ENCODE measurements at places on chromosomes 12 and 14. TPM values are rescaled to one million over a fixed set of nuclear protein-coding genes. Genes with fewer than 3 reads are reported as not detected.

KIF26A gene
- total RNA-seq, result 7.7 TPM

SYT1 gene
- total RNA-seq, result not detected

PTPRR gene
- not detected for total RNA-seq

ARHGEF25 gene
- 0.55 TPM for total RNA-seq

RNASE4 gene
- 2.7 TPM for total RNA-seq

SPX gene
- 0.88 TPM for total RNA-seq

GPR65 gene
- 22.9 TPM for total RNA-seq

ASB2 gene
- total RNA-seq, result 93.9 TPM

PPP1R36 gene
- total RNA-seq, result not detected

SLC7A7 gene
- 0.60 TPM for total RNA-seq

NANOG gene
- total RNA-seq, result not detected

GRCh38 chr12:69579029-69579428, 6.2 kb upstream of the CCT2 start:
- H3K36me3 ChIP-seq, result peaks cover 9% of the 10 kb centered on the region
- no peak overlapping the region for H3K27ac ChIP-seq
- H3K4me3 ChIP-seq, result no peak overlapping the region

DNA sequence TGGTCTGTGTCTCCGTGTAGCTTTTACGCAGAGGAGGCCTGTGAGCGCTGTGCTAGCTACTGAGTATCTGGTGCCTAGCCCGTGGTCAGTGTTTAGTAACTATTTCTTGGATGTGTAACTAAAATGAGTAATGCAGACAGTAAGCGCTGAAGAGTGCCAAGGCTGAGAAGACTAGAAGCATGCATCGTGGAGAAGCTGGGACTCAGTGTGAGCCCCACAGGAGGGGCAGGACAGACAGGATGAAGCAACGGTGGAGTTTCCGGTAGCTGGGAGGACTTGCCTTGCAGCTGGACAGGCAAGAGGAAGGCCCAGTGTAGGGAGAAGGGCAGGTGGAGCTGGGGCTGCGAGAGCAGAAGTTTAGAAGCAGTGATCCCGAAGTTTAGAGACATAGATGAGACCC, 233.4 kb upstream of the FKBP4 start:
- DNase-seq, result no peak
- no peak overlapping the region for H3K4me3 ChIP-seq
- peaks cover 16% of the 10 kb centered on the region for H3K27me3 ChIP-seq

DNA sequence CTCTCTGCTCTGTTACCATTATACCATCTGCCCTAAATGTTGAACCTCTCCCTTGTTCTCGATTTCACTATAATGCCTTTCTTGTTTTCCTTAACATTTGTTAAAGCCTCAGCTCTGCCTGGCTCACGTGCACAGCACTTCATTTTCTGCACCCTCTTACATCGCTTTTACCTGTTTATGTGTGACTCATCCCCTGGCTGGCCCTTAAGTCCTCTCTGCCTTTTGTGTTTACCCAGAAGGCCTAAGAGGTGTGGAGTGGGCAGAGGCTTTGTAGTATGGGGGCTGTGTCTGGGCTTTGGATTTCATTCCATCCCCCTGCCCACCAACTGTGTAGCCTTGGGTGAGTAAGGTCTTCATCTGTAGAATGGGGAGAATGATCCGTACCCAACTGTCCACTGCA, 36.5 kb downstream of the UBE3B start:
- no peak for DNase-seq
- H3K27me3 ChIP-seq, result no peaks in the 10 kb centered on the region
- H3K36me3 ChIP-seq, result peaks cover 51% of the 10 kb centered on the region
- H3K27ac ChIP-seq, result no peak overlapping the region
- H3K4me1 ChIP-seq, result no peaks in the 10 kb centered on the region
- H3K4me3 ChIP-seq, result no peak overlapping the region

GRCh38 chr12:69676257-69677012, 22.7 kb downstream of the BEST3 start:
- no peak overlapping the region for H3K4me3 ChIP-seq
- H3K27ac ChIP-seq, result no peak overlapping the region
- H3K27me3 ChIP-seq, result peaks cover 6% of the 10 kb centered on the region
- DNase-seq, result no peak

- H3K4me3 ChIP-seq, result no peak overlapping the region
- H3K4me1 ChIP-seq, result peaks cover 31% of the 10 kb centered on the region
- peaks cover 44% of the 10 kb centered on the region for H3K36me3 ChIP-seq
- H3K27me3 ChIP-seq, result no peaks in the 10 kb centered on the region
- no peak overlapping the region for H3K27ac ChIP-seq
These were observed 28.3 kb downstream of the DDHD1 start for GRCh38 chr14:53124786-53125185.

- no peaks in the 10 kb centered on the region for H3K27me3 ChIP-seq
- no peaks in the 10 kb centered on the region for H3K36me3 ChIP-seq
- no peak overlapping the region for H3K27ac ChIP-seq
- no peak overlapping the region for H3K4me3 ChIP-seq
- H3K4me1 ChIP-seq, result peaks cover 17% of the 10 kb centered on the region
These were observed 98.9 kb downstream of the ZFP36L1 start for GRCh38 chr14:68693926-68694325.

GRCh38 chr12:47837190-47838171, 17.8 kb upstream of the HDAC7 start:
- peaks cover 5% of the 10 kb centered on the region for H3K36me3 ChIP-seq
- H3K4me1 ChIP-seq, result peaks cover 61% of the 10 kb centered on the region
- H3K27me3 ChIP-seq, result no peaks in the 10 kb centered on the region
- H3K27ac ChIP-seq, result no peak overlapping the region
- no peak overlapping the region for H3K4me3 ChIP-seq

DNA sequence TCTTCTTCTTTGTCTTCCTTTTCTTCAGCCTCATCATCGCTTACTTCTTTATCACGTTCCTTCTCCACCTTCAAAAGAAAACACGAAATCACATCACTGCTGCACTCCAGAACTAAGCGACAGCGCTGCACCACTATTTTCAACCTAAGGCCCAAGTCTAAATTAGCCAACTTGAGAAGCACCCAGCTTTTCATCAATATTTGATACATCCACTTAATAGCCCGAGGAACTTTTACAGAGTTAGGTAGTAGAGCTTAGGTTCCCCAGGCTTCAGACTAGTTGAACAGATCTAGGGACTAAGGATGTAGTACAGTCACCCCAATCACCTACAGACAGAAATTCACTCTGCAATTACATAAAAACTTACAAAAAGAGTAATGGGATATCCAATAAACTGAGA, 1.9 kb downstream of the HSP90AA1 start:
- no peak for DNase-seq
- no peaks in the 10 kb centered on the region for H3K27me3 ChIP-seq
- H3K27ac ChIP-seq, result peak overlapping the region; percentile 93
- H3K4me1 ChIP-seq, result peaks cover 69% of the 10 kb centered on the region
- H3K36me3 ChIP-seq, result peaks cover 64% of the 10 kb centered on the region
- H3K4me3 ChIP-seq, result peak overlapping the region; percentile 97

DNA sequence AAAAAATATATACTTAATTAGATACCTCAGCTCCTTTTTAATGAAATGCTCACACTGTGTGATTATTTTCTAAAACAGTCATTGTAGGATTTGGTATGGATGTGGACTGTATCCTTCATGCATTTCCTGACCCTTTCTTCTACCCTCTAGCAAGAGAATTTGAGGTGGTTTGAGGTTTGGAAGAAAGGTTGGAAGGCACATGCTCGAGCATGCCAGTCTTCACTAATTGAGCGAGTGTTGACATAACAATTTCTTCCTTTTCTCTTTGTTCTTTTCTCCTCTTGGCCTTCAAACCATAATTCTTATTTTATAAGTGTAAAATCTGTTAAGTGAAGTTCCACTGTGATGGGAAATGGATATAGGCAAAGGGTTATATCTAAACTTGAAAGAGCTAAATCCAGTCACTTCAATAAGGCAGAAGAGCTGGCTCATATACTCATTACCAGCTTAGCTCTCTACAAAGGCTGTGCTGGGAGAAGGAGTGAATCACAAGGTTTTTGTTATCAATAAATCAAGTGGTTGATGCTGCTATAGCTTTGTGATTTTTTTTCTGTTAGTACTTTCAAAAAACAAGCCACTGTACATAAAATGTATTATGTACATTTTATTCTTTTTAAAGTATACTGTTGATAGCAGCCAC, 16.2 kb upstream of the PTHLH start:
- DNase-seq, result no peak
- no peaks in the 10 kb centered on the region for H3K36me3 ChIP-seq
- no peak overlapping the region for H3K27ac ChIP-seq
- H3K4me3 ChIP-seq, result no peak overlapping the region

- no peaks in the 10 kb centered on the region for H3K27me3 ChIP-seq
- no peak overlapping the region for H3K4me3 ChIP-seq
- no peaks in the 10 kb centered on the region for H3K4me1 ChIP-seq
- no peak for DNase-seq
These were observed 30.9 kb downstream of the ABCB9 start for GRCh38 chr12:122935318-122935717.

DNA sequence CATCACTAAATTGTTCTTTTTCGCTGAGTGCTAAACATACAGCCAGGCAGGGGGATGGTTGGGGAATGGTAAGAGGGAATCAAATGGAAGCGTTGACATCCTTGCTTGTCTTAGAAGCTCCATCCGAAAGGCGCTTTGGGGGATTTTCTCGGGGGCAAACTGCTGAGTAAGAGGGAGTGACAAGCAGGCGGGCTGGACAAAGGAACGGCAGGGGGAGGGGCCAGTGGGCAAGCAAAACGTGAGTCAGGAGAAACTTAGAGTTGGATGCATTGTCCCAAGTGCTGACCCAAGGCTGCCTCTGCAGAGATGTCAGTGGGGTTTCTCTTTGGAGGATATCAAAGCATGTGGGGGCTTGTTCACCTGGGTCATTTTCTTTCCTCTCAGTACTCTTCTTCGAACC, 480.5 kb downstream of the VRK1 start:
- H3K4me3 ChIP-seq, result no peak overlapping the region
- H3K4me1 ChIP-seq, result peaks cover 15% of the 10 kb centered on the region
- no peak overlapping the region for H3K27ac ChIP-seq
- peaks cover 10% of the 10 kb centered on the region for H3K27me3 ChIP-seq
- no peak for DNase-seq
- no peaks in the 10 kb centered on the region for H3K36me3 ChIP-seq

DNA sequence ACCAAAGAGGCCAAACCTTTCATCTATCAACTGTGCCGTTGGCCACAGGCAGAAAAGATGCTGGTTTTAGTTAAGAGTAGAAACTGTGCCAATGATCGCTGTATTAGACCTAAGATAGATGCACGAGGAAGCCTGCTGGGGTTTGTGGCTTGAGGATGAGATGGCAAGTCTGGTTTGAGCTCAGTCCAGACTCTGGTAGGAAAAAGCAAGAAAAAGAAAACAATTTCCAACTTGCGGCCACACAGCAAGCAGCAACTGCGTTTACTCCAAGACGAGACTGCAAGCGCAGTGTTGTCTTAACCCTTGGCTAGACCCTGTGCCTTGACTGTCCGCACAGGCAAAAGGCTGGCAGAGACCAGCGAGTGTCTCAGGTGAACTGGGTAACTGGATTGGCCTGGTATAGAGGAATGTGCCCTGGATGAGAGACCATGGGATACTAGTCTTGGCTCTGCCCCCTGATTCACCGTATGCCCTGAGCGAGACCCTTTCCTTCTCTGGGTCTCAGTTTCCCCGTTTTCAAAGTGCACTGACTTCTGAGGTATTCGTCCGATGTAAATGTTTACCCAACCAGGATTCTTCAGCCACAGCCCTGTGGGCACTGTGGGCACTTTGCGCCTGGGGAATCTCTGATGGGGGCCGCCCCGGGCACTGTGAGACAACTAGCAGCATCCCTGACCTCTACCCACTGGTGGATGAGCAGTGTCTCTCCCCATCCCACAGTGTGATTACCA, 113.4 kb downstream of the DICER1 start:
- no peak overlapping the region for H3K4me3 ChIP-seq
- no peaks in the 10 kb centered on the region for H3K4me1 ChIP-seq
- H3K27me3 ChIP-seq, result peaks cover 4% of the 10 kb centered on the region
- no peak overlapping the region for H3K27ac ChIP-seq
- H3K36me3 ChIP-seq, result no peaks in the 10 kb centered on the region
- no peak for DNase-seq

DNA sequence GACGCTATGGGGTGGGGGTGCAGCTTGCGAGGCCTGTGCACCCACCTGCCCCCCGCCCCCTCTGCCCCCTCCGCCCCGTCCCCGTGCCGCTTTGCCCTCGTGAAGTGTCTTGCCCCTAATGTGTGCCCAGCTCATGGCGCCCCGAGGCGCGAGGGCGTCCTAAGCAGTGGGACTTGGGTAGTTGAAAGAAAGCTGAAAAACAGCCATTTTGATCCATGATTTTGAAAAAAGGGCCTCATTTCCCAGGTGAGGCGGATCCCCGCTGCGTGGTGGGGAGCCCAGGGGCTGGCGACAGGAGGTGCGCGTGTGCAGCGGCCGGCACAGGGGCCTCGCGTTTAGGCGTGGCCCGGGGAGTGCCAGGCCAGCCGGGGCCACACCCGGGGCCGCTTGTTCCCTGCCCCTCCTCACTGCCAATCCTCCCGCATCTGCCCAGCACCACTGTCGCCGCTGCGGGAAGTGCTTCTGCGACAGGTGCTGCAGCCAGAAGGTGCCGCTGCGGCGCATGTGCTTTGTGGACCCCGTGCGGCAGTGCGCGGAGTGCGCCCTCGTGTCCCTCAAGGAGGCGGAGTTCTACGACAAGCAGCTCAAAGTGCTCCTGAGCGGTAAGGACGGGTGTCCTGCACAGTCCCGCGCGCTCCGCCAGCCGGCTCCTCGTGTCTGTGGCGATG, 11.8 kb downstream of the ZFYVE21 start:
- no peak overlapping the region for H3K4me3 ChIP-seq
- H3K36me3 ChIP-seq, result peaks cover 2% of the 10 kb centered on the region
- no peaks in the 10 kb centered on the region for H3K27me3 ChIP-seq

DNA sequence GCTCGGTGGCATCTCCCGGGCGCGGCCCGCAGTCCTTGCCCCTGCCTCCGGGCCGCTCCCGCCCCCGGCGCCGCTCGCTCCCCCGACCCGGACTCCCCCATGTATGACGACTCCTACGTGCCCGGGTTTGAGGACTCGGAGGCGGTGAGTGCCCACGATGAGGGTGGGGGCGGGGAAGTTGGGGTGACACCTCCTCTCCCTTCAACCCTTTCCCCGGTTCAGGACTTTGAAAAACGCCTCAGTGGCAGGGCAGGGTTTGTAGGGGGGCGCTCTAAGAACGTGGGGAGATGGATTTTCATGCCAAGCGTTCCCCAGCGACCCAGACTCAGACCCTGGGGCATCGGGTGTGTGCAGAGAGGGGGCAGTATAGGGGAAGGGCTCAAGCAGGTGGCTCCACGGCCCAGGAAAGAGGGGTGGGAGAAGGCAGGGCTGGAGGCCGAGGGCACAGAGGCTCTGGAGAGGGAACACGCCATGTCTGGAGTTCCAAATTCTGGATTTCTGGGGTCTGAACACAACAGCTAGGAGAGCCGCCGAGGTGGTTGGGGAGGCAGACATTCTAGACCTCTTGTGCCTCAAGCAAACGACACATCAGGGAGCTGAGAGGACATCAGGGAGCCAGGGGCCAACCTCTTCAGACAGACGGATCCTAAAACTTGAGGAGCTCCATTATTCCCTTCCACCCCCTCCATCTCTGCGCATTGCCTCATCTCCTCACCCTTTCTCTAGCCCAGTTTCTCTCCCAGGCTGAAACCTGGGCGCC, 715 bp downstream of the CACNB3 start:
- H3K4me1 ChIP-seq, result peaks cover 40% of the 10 kb centered on the region
- peaks cover 22% of the 10 kb centered on the region for H3K27me3 ChIP-seq
- H3K4me3 ChIP-seq, result peak overlapping the region; percentile 98
- peak; percentile 60 for DNase-seq
